Myocyte (in vitro differentiated cells): ENCODE measurements at places on chromosomes 7 and 10. TPM values are rescaled to one million over a fixed set of nuclear protein-coding genes. Genes with fewer than 3 reads are reported as not detected.

The LIPJ gene
- total RNA-seq: not detected in 2 replicates

The PHYHIPL gene
- not detected in 2 replicates for total RNA-seq

The PNLIPRP2 gene
- total RNA-seq: not detected in 2 replicates

The KCNMA1 gene
- 11.9 and 15.3 TPM in 2 replicates for total RNA-seq

The IL6 gene
- total RNA-seq: 0.56 TPM in 1 of 2 replicates, not detected in the other

GRCh38 chr10:115871855-115872254 lies 401.2 kb downstream of the GFRA1 start:
- DNase-seq: no peak

DNA sequence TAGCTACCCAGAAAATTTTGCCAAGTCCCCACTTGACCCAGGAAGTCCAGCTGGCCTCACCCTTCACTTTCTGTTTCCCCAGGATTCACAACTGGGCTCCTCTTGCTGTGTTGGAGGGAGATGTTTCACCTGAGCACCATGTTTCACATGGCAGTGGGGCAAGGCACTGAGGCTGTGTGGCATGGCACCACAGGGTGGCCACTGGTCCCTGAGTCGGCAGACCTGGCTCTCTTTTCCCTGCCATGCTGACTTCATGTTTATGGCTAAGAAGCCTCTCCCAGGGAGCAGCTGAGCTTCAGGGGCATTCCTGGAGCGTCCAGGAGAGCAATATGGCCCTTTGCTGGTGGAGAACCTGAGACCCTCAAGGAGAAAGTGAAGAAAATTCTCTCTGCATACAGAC lies 266.9 kb downstream of the RPS24 start:
- DNase-seq: no peak

The OR6B1 gene
- 0.03 TPM in 1 of 2 replicates, not detected in the other for total RNA-seq

DNA sequence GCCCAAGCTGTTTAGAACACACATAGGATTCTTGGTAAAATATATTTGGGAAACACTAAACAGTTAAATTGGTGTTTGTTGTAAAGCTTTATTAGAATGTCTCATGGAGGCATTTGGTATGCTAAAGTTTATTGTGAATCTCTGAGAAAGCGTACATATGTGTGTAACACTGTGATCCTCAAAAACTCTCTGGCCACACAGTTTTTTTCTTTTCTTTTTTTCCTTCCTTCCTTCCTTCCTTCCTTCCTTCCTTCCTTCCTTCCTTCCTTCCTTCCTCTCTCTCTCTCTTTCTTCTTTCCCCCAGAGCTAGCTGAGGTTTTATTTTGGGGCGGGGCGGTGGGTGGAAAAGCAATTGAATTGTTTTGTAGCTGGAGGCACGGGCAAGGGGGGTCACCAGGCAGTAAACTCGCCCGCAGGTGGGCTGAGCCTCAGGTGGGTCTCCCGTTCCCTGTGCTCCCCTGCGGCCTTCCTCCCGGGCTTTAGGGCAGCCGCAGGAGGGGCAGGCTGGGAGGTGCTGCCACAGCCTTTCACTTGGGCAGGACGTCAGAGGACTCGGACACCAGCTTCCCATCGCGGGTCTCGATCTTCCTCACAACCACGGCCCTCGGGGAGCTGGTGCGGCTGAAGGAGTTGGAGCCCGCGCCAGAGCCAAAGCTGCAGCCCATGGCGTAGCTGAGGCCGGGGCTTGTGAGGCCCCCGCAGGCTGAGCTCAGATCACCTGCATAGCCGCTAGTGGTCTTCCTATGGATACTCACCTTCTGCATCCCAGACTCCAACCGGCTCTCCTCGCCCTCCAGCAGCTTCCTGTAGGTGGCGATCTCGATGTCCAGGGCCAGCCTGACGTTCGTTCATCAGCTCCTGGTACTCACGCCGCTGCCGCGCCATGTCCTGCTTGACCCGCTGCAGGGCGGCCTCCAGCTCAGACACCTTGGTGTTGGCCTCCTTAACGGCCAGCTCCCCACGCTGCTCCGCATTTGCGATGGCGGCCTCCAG lies 459.0 kb downstream of the GATA3 start:
- DNase-seq: no peak

GRCh38 chr7:111414374-111414773 lies 147.9 kb downstream of the IMMP2L start:
- DNase-seq: no peak

DNA sequence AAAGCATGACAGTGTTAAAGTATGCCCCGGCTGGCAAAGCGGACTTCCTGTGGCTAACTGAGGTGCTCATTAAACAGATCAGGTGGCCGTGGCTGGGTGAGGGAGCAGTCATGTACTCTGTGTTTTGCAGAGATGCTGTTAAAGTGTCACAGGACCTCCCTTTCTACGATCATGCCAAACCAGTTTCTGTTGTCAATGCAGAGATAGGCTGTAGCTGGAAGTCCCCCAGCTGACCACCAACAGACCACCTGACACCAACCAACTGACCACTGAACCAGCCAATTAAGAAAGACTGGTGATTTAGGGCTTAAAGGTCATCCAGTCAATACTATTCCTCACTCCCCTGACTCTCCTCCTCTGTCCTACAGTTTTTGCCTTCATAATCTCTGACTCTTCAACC lies 431.1 kb upstream of the LRGUK start:
- no peak for DNase-seq

DNA sequence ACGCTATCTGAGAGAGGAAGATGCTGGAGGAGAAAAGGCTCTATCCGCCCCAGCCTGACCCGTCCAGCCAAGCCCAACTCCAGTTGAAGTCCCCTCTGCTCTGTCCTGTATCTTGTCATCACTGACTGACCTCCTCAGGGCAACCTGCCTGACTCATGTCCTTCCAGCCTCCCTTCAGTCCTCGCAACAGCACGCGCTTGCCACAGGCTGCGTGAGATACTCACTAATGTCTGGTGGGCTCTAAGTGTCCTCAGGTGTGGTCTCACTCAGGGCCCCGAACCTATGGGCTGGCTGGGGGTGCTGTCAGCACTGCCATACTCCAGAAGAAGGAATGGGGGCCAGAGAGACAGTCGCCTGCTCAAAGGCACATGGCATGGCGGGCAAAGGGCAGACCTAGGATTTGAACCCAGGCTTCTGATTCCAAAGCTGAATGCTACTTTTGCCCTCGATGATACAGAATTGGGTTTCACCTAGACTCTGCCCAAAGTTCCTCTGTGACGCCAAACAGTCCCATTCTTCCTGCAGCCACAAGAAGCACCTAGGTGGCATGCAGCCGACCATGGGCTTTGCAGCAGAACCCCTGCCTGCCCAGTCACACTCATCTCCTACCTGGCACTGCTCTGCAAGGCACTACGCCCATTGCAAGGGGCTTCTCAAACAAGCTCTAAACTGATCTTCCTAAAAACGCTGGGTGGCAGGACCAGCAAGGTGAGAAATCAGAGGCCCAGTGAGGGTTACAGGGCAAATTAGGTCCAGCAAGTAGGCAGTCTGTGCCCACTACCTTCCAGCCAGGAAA lies 8.5 kb downstream of the FAM53B start:
- no peak for DNase-seq
